ENCODE measurements at places on chromosomes 1 and 21.

DNA sequence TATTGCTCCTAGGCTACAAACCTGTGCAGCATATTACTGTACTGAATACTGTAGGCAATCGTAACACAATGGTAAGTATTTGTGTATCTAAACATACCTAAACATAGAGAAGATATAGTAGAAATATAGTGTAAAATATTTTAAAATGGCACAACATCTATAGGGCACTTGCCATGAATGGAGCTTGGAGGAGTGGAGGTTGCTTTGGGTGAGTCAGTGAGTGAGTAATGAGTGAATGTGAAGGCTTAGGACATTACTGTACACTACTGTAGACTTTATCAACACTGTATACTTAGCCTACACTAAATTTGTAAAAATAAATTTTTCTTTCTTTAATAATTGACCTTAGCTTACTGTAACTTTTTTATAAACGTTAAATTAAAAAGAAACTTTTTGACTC, 7.9 kb downstream of the LEFTY2 start:
- no peak for DNase-seq

DNA sequence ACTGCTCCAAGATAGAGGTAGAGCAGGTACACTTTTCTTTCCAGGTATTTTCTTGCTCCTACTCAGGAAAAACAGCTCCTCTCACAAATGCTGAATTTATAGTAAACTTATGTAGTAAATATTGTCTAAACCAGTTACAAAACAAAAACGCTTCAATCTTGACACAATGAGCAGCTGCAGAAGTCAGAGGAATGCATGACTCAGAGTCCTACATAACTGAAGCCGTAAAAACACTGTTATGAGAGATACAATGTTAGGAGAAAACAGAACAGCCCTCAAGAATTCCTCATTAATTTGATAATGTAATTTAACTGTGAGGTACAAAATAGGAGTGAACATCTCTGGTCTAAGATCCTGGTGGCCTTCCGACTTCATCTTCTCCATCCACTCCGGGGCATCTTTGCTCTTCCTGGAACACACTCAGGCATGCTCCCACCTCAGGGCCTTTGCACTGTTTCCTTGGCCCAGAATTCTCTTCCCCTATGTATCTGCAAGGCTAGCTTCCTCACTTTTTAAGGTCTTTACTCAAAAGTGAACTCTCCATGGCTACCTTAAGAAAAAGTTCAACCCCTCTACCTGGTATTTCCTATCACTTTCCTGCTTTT, 138.5 kb downstream of the SLC45A1 start:
- no peak for DNase-seq

GRCh38 chr1:93565496-93566206, 116.0 kb downstream of the BCAR3 start:
- DNase-seq: no peak

DNA sequence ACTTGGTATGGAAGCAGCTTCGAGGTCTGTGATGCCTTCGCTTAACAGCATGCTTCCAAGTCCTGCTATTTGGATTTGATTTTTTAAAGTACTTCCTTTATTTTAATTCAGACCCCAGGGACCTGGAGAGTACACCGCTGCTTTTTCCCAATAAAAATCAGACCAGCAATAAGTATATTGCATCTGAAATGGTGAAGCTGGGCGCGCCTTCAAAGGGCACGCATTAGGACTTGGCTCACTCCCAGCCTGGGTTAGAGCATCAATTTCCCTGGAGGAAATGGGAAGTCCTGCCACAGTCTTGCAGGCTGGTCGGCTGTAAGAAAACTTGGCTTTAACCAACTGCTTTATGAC, 325.1 kb downstream of the RRAGC start:
- no peak for DNase-seq

DNA sequence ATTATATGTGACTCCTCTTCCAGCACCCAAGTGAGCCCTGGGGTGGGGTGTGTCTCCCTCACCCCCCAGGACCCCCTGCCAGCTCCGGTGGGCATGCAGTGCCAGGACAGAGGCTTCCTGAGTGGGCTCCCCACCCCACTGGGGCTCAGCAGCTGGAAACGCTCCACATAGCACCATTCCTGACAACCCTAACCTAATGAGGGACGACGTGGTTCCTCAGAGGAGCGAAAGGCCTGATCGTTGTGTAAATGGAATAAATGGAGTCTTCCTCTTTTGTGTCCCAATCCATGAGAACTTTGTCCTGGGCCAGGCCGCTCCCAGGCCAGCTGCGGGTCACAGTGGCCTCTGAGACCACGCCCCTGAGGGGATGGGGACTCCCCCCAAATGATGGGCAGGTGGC, 1.8 kb upstream of the TSPEAR start:
- no peak for DNase-seq
